ENCODE measurements at places on chromosomes 11 and 22. TPM values are rescaled to one million over a fixed set of nuclear protein-coding genes. Genes with fewer than 3 reads are reported as not detected.

VWCE gene
- 1.7 TPM for total RNA-seq

MPPED2 gene
- total RNA-seq: 0.33 TPM

BAD gene
- 32.0 TPM for total RNA-seq

GPHA2 gene
- total RNA-seq: not detected

TOP3B gene
- total RNA-seq: 51.6 TPM

AIFM3 gene
- not detected for total RNA-seq

MMP13 gene
- not detected for total RNA-seq

RIN1 gene
- total RNA-seq: 1.6 TPM

NXPE4 gene
- total RNA-seq: not detected

MRGPRX4 gene
- not detected for total RNA-seq

TMEM45B gene
- total RNA-seq: 0.94 TPM

DERL3 gene
- 9.9 TPM for total RNA-seq

VEGFB gene
- total RNA-seq: 51.1 TPM

MS4A15 gene
- not detected for total RNA-seq

ASCL2 gene
- 0.31 TPM for total RNA-seq

OR5A1 gene
- total RNA-seq: not detected

CEP126 gene
- 0.50 TPM for total RNA-seq

HEPN1 gene
- total RNA-seq: not detected

MPZL2 gene
- total RNA-seq: 5.5 TPM

ISX gene
- total RNA-seq: not detected

GUCY1A2 gene
- total RNA-seq: not detected

ZC3H12C gene
- 0.40 TPM for total RNA-seq

OR56A1 gene
- total RNA-seq: not detected

TECTA gene
- 0.25 TPM for total RNA-seq

HSPB2 gene
- not detected for total RNA-seq

KIF18A gene
- 34.5 TPM for total RNA-seq

CNGA4 gene
- total RNA-seq: not detected

PLAAT5 gene
- not detected for total RNA-seq

GLYATL2 gene
- not detected for total RNA-seq
